ENCODE measurements at places on chromosomes 13 and 19.

- DNase-seq = no peak
Observed at GRCh38 chr19:51513968-51514367, 12.4 kb upstream of the SIGLEC12 start.

GRCh38 chr19:43784241-43784980, 3.6 kb upstream of the KCNN4 start:
- peak; percentile 78 for DNase-seq

- DNase-seq = no peak
Observed at GRCh38 chr19:31890230-31890629, 455.2 kb upstream of the ZNF507 start.

DNA sequence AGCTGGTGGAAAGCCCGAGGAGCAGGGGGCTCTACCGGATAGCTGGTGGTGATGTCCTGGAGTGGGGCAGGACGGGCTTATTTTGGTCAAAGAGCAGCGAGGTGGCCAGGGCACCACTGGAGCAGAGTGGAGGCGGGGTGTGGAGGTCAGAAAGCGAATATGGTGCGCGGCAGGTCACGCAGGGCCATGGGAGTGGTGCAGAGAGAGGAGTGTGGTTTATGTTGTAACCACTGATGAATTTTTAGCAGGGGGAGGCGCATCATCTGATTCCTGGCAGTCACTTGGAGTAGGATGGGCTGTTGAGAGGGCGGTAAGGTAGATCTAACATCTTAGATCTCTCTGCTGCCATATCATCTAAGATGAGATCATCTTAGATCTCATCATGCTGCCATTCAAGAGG, 1.4 kb upstream of the ZNF414 start:
- DNase-seq = no peak

Data from HTR-8/SVneo (cell line).